Neural cell (in vitro differentiated cells): ENCODE measurements at places on chromosomes 5 and 9. TPM values are rescaled to one million over a fixed set of nuclear protein-coding genes. Genes with fewer than 3 reads are reported as not detected.

Gene SYK
- not detected in 2 replicates for polyA plus RNA-seq

Gene FCN2
- polyA plus RNA-seq, result not detected in 2 replicates

Gene TMEM250
- 15.0 and 20.6 TPM in 2 replicates for polyA plus RNA-seq

Gene NPDC1
- polyA plus RNA-seq, result 161 and 162 TPM in 2 replicates

Gene ECPAS
- polyA plus RNA-seq, result 34.7 and 42.6 TPM in 2 replicates

Gene GFM2
- polyA plus RNA-seq, result 77.8 and 95.3 TPM in 2 replicates

Gene ADGRV1
- 3.3 and 3.7 TPM in 2 replicates for polyA plus RNA-seq

Gene AOPEP
- 3.6 and 10.0 TPM in 2 replicates for polyA plus RNA-seq

Gene QRFP
- polyA plus RNA-seq, result not detected in 2 replicates

Gene GNE
- 22.7 and 29.2 TPM in 2 replicates for polyA plus RNA-seq

Gene TNC
- 0.52 and 2.1 TPM in 2 replicates for polyA plus RNA-seq

Gene NEUROG1
- not detected in 2 replicates for polyA plus RNA-seq

Gene RASA1
- 68.3 and 72.8 TPM in 2 replicates for polyA plus RNA-seq

Gene FGD3
- polyA plus RNA-seq, result 8.3 and 9.3 TPM in 2 replicates
